ENCODE measurements at places on chromosomes 11 and 22.
A peak's percentile ranks its signal among the peaks of the same experiment; 100 is the strongest.

GRCh38 chr11:78199653-78200015 is 10.9 kb downstream of the USP35 start:
- no peak for DNase-seq

DNA sequence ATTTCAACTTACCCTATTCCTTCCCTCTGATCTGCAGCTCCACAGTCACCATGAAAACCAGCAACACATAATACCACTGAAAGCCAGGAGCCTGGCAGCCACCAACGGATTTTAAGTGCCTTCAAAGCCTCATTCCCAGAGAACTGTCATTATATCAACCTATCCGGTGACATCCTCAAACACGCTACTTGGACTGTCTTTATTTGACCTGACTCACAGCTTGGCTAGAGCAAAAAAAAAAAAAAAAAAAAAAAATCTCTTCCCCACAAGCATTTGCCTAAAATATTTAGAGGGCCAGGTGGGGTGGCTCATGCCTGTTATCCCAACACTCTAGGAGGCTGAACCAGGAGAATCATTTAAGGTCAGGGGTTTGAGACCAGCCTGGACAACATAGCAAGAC is 32.4 kb upstream of the ARHGAP32 start:
- DNase-seq: no peak

- no peak for DNase-seq
Observed at GRCh38 chr11:134819041-134819440, 407.0 kb upstream of the B3GAT1 start.

DNA sequence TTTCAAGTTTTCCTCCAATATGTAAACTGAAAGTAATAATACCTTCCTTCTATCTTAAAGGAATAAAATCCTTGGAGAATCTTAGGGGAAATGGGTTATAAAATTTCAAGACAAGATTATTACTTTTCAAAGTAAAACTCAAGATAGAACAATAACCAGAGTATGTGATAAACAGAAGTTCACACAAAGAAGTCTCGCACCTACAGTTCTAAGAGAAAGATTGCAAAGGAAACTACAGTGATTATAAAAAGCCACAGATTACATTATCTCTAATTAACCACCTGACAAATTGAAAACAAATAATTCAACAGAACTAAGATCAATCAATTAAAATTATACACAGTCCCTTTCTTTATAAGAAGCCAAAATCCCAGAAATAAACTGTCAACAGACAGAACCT is 34.0 kb downstream of the AMBRA1 start:
- no peak for DNase-seq

- DNase-seq: no peak
Observed at GRCh38 chr11:33703788-33704187, 3.2 kb upstream of the C11orf91 start.

GRCh38 chr22:50721257-50721844 is 16.7 kb upstream of the ACR start:
- no peak for DNase-seq

- no peak for DNase-seq
Observed at GRCh38 chr11:117481885-117482284, 154.2 kb downstream of the CEP164 start.

DNA sequence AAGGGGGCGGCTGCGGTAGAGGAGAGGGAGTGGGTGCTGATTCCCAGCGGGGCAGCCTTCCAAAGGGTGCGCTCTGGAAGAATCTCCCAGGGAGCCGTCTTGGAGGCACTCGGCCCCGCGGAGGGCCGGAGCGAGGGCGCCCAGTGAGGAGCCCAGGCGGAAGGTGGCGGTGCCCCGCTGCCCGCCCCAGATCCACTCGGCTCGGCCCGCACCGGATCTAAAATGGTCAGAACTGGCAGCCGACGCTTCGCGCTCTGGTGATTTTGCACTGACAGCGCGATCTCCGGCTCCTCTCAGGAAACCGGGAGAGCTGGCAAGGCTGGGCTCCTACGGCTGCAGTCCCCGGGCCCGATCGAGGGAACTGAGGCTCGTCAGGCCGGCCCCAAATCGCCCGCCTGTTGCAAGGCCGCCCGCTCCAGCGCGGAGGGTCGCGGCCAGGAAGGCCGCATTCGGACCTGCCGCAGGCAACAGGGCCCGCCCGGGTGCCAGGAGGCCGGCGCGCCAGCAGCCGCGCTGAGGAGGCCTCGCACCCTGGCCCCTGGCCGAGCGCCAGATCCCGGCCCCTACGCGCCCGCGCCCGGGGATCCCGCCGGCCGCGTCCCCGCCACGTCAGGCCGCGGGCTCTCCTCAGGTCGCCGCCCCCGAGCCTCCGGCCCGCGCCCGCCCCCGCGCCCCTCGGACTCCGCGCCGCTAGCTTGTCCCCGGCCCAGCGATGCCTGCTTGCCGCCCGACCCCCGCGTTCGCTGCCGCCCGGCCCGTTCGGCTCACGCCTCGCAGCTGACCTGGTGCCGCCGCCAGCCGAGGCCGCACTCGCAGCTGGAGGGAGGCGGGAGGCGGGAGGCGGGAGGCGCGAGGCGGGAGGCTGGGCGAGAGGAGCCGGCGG is at the start of gene KLHL22:
TSS of gene KLHL22 (minus strand) at position 818 of the 883 bp plus-strand sequence. CDS start 6,584 bp downstream, outside the sequence.
- DNase-seq: no peak

GRCh38 chr11:94728541-94728940 is 39.6 kb upstream of the AMOTL1 start:
- DNase-seq: no peak

DNA sequence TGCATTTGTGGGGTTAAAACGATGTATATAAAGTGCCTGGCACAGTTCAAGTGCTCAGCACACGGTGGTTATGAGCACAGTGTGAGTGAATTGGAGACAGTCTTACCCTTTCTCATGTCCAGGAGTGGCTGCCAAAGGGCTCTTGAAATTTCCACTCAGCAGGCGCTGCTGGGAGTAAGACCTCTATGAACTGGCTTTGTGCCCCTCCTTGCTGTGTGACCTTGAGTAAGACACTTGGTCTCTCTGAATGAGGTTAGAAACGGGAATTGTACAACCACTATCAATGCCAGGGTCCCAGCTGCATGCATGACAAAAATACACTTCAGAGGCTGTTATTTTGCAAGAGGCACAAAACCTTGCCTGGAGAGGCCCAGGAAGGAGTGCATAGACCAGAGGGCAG is 86.6 kb downstream of the TSPAN18 start:
- DNase-seq: no peak

- peak; percentile 42 for DNase-seq
Observed at GRCh38 chr11:118002541-118003423, 16.6 kb downstream of the IL10RA start.

- DNase-seq: no peak
Observed at GRCh38 chr11:77039491-77040400, 5.5 kb downstream of the B3GNT6 start.

- no peak for DNase-seq
Observed at GRCh38 chr22:50102946-50103345, 13.1 kb downstream of the MOV10L1 start.

- DNase-seq: no peak
Observed at GRCh38 chr11:118623269-118623655, 15.8 kb downstream of the PHLDB1 start.

- DNase-seq: no peak
Observed at GRCh38 chr22:23138584-23139435, 3.0 kb downstream of the RSPH14 start.

DNA sequence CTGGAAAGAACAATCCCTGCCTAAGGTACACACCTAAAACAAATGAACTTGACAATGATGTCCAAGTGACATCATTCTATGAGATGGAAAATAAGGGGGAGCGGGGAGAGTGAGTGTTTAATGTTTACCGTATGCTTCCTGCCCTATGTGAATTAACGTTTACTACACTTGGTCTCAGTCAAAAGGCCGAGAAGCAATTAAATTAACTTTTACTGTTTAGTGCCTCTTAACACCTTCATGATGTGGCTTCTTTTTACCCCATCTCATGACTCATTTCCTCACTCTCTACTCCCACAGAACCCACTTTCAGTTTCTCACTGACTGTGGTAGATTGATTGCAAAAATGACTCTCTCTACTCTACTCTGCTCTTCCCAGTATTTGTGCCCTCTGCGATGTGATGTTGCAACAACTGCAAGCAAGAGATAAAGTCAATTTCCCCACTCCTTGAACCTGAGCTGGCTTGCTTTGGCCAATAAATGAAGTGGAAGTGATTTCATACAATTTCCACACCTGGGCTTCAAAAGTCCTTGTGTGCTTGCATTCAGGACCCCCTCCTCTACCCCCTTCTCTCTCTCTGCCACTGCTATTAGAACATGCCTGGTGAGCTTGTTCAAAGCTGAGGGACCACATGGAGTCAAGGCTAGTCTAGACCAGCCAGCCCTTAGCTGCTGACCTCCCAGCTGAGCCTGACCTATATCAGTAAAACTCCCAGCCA is 11.6 kb upstream of the ALKBH3 start:
- no peak for DNase-seq

DNA sequence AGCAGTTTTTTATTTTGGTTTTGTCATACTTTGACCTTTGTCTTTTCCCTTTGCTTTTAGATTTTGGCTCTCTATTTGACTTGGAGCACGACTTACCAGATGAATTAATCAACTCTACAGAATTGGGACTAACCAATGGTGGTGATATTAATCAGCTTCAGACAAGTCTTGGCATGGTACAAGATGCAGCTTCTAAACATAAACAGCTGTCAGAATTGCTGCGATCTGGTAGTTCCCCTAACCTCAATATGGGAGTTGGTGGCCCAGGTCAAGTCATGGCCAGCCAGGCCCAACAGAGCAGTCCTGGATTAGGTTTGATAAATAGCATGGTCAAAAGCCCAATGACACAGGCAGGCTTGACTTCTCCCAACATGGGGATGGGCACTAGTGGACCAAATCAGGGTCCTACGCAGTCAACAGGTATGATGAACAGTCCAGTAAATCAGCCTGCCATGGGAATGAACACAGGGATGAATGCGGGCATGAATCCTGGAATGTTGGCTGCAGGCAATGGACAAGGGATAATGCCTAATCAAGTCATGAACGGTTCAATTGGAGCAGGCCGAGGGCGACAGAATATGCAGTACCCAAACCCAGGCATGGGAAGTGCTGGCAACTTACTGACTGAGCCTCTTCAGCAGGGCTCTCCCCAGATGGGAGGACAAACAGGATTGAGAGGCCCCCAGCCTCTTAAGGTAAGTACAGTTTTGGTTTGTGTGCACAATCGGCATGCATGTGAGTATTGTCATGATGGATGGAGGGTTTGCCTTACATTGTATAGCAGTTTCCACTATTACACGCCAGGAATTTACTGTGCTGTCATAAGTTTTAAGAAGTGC is 25.0 kb downstream of the EP300 start:
- no peak for DNase-seq

DNA sequence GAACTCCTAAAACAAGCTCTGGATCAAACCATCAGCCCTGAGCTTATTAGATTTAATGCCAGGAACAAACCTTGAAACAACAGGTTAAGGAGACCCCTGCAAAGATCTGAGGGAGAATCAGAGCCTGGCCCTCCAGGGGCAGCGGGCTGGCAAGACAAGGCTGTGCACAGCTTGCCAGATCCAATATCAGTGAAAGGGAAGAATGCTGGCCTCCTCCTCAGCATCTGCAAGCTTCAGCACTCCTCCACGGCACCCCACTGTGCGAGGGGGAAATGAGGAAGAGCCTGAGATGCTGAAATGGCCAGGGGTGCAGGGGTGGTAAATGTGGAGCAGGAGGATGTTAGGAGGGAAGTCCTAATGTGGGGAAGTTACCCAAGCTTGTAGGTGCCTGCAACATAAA is 167.0 kb downstream of the TENM4 start:
- DNase-seq: no peak

GRCh38 chr11:65555693-65556231 is 2.4 kb downstream of the LTBP3 start:
- no peak for DNase-seq

DNA sequence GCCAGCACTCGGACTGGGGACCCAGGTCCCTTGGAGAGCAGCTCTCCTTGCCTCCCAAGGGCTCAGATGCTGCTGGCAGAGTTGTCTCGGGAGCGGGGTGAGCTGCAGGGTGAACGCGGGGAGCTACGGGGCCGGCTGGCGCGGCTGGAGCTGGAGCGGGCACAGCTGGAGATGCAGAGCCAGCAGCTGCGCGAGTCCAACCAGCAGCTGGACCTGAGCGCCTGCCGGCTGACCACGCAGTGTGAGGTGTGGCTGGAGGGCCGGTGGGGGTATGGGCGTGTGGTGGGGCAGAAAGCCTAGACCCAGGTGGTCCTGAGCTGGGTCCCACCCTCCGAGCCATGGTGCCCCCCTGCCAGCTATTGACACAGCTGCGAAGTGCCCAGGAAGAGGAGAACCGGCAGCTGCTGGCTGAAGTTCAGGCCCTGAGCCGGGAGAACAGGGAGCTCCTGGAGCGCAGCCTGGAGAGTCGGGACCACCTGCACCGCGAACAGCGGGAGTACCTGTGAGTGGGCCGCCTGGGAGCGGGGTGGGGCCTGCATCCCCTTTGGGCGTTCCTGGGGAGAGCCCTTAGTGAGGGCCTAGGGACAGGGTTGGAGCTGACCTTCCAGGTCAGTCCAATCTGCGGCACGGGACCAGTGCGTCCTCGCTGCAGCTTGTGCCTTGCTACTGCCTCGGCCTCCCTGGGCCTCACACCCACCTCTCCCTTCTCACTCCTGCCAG is 5.8 kb upstream of the RPS6KA4 start:
- no peak for DNase-seq

GRCh38 chr22:30675436-30675835 is 7.8 kb upstream of the DUSP18 start:
- no peak for DNase-seq

DNA sequence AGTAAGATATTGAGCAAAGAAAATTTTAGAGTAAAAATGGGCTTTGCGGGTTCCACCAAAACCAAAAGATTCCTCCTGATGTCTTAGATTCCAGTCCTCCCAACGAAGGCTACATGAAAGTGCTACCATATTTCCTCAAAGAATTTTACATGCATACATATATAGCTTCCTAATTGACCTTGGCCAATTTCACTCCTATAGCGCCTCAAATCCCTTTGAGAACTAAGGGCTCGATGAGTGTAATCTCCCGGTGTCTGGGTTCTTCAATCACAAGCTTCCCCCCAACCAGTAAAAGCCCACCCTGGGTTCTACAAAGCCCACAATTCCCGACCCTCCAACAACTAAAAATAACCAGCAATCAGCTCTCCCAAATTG is 1.2 kb downstream of the SIK3 start:
- DNase-seq: no peak

GRCh38 chr11:126231725-126232459 is 20.3 kb downstream of the FAM118B start:
- DNase-seq: no peak

GRCh38 chr11:32081129-32081641 is 9.7 kb upstream of the RCN1 start:
- no peak for DNase-seq

- DNase-seq: no peak
Observed at GRCh38 chr22:20530368-20531153, 23.2 kb downstream of the MED15 start.

DNA sequence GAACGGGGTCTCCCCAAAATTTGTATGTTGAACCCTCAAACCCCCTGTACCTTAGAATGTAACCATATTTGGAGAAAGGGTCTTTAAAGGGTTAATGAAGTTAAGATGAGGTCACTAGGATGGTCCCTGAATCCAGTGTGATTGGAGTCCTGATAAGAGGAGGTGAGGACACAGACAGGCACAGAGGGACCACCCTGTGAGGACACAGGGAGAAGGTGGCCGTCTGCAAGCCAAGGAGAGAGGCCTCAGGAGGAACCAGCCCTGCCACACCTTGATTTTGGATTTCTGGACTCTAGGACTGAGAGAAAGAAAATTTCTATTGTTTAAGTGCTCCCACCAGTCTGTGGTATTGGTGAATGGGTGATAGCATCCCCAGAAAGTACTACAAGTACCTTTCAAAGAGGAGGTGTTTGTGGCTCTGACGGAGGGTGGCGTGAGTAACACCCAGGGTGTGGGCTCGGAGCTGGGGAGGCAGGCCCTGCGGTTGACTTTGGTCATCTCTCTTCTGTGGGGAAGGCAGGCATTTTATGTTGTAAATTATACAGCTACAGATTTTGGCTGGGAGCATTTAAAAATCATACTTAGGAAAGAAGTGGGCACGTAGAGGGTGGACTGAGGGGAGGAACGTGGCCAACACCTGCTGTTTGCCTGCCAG is 13.8 kb downstream of the MRGPRF start:
- no peak for DNase-seq
